ENCODE measurements at places on chromosomes 6 and 20.

GRCh38 chr6:90448836-90449235 lies 138.0 kb downstream of the MAP3K7 start:
- no peak for DNase-seq

DNA sequence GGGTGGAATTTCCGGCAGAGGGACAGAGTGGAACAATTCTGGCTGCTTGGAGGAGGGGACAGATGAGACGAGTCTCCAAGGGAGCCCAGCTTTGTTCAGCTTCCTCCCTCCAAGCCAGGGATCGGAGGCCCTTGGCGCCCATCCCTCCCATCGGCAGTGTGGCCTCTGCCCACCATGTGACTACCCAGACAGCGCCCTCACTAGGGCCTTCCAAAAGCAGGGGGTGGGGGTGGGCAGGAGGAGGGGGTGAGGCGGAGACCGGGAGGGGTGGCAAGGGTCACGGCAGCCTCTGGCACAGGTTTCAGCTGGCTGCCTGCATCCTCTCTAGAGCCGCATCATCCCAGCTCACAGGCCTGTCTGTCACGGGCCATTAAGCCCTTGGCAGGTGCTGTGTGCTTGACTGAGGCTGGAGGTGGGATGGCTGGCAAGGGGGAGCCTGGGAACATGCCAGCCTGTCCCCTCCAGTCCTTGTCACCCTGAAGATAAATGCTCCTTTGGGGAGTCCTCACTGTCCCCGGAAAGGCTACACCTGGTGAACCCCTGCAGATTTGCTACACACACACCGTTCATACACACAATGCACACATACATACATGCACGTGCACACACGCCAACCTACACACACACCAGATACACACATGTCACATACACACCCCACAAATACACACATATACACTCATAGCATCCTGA lies 6.2 kb upstream of the FGD2 start:
- no peak for DNase-seq

- DNase-seq, result no peak
Observed at GRCh38 chr6:123118811-123119210, 122.8 kb downstream of the CLVS2 start.

DNA sequence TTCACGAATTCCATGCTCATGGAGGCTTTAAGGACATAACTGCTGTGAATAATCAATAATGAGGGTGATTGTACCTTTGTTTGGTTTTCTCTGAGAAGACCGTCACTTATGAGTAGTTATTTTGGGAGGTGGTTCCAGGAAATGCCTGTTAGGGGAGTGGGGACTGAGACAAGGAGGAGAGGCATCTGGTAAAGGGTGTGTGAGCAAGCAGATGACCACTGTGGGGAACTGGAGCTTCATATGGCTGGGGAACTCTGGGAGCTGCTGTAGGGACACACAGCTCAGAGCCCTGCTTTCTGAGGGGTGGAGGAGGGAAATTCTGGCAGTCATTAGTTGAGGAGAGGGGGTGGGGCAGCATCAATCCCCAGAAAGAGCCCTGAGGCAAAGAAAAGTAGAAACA lies 71.3 kb upstream of the TINAG start:
- DNase-seq, result no peak

DNA sequence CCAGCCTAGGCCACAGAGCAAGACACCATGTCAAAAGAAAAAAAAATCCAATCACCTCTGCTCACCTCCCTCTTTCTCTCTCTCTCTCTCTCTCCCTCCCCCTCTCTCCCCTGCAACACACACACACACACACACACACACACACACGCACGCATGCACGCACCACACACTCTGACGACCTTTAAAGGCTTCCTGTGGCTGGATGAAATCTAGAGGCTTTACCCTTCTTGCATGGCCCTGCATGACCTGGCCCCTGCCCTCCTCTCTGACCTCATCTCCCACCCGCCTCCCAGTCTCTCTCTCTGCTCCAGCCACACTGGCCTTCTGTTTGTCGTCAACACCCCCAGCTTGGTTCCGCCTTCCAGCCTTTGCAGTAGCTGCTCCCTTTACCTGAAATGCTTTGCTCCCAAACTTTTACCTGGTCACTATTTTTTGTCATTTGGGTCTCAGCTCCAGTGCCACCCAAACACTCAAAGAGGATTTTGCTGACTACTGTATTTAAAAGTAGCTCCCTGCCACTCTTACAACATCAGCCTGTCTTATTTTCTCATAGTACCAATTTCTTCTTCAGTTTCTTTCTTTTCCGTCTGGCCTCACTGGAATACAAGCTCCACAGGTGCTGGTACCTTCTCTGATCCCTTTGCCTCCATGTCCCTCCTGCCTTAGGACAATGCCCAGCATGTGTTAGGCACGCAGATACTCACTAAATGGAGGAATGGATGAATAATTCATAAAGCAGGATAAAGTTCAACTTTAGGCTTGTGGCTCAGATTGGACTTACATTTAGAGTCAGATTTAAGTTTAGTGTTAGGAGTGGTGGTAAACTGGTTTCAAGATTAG lies 4.3 kb upstream of the LTA start:
- no peak for DNase-seq

DNA sequence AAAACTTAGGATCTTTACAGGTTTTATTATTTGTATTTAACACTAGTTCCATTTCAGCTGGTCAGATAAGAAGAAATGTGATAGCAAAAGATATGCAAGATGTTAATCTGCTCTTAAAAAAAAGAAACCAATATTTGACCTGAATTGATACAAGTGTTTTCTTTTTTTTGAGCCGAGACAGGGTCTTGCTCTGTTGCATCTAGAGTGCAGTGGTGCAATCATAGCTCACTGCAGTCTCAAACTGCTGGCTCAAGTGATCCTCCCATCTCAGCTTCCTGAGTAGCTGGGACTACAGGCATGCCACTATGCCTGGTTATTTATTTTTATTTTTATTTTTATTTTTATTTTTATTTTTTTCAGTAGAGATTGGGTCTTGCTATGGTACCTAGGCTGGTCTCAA lies 133.0 kb downstream of the GMPR start:
- DNase-seq, result no peak

DNA sequence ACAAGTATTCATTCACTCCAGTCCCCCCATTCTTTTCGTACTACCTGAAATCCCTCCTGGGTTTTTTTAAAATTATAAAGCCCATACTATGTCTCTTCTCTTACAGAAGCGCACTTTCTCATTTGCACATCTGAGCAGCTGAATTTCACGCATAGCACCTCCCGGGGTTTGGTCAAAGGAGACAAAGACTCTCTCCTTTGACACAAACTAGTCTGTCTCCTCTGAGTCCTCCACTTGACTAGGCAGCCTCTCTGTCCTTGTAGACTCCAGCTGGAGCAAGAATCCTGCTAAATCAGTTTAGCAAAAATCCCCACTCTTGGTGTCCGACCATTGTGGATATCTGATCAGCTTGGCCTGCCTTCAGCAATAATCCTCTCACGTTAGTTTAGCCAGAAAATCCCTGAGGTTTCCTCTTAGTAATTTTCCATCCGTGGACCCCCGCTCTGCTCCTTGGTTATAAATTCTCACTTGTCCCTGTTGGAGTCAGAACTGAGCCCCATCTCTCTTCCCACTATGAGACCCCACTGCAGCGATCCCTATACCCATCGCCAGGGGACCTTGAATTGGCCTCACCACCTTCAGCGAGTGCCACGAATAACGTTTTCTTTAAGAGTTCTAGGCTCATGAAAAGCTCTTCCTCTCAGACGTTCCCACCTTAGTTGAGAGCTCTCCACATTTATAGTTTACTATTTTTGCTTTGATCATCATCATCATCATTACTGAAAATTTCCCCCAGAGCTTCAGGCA lies 29.0 kb downstream of the PDYN start:
- DNase-seq, result no peak

- peak; percentile 99 for DNase-seq
Observed at GRCh38 chr20:50003253-50003656, 20.5 kb downstream of the SNAI1 start.

GRCh38 chr6:14408446-14408845 lies 290.9 kb downstream of the CD83 start:
- DNase-seq, result no peak

DNA sequence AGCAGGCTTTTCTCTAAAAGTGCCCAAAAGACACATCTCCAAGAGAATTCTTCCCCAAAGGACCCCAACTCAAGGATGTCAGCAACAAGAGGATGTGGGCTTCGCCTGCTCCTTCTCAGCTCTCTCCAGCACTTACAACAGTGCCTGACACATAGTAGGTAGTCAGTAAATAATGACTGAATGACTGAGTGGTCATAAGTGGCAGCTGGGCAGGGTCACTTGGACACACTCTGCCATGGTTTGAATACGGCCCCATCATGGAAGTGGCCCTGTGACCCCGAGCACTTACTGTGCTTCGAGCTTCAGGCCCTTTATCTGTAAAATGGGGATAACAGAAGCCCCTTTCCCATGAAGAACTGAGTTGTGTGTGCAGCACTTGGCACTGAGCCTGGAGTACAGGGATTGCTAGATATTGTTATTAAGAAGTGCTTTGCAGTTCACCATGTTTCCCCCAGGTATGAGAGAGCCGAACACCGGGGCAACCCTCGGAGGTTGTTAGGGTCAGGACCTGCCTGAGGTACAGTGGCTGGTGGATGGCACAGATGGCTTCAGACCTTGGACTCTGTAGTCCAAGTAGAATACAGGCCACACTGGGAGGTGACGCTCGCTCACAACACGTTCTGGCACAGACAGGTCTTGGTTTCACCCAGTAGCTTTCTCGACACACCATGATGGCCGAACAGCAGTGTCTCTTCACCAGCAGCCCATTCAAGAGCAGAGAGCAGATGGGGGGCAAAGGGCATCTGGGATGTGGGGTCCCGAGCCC lies 56.0 kb downstream of the NOL4L start:
- no peak for DNase-seq
